CD4-positive, alpha-beta T cell treated with Interleukin-17A for 4 hours (primary cell): ENCODE measurements at places on chromosomes 7 and 10.

GRCh38 chr7:137304624-137305235 is 38.8 kb downstream of the PTN start:
- no peak for DNase-seq

DNA sequence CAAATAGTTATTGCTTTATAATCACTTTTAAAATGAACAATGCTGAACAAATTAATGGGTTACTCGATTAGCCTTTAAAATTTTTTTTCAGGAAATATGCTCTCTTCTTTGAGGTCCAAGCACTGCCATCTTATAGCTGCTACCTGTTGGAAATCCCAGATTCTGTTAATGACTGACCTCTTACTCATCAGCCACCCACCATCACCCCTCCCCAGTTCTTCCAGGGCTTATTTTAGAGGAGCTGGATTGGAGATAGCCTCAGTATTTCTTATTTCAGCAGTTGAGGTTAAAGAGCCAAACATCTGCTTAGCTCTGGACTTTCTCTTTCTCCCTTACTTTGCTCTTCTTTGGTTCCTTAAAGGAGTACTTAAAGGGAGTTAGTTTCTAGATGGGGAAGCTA is 420.0 kb downstream of the EXOC4 start:
- DNase-seq: no peak

DNA sequence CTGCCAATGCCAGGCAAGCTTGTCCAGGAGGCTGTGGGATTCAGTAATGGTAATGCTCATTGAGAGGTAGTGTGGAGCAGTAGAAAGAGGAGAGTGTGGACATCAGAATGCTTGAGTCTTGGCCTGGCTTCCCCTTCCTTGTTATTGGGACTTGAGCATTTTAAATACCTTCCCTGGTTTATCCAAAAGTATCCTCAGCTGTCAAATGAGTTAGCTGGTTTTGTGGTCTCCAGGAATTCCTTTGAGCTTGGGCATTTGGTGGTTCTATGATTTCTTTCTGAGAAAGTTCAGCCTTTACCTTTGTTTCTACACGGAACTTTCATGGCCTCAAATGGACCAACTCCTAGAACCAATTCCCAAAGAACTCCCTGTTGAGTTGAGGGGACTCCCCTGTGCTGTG is 264.3 kb downstream of the PTEN start:
- DNase-seq: no peak

- no peak for DNase-seq
Observed at GRCh38 chr7:157848508-157849340, 511.9 kb downstream of the DNAJB6 start.

DNA sequence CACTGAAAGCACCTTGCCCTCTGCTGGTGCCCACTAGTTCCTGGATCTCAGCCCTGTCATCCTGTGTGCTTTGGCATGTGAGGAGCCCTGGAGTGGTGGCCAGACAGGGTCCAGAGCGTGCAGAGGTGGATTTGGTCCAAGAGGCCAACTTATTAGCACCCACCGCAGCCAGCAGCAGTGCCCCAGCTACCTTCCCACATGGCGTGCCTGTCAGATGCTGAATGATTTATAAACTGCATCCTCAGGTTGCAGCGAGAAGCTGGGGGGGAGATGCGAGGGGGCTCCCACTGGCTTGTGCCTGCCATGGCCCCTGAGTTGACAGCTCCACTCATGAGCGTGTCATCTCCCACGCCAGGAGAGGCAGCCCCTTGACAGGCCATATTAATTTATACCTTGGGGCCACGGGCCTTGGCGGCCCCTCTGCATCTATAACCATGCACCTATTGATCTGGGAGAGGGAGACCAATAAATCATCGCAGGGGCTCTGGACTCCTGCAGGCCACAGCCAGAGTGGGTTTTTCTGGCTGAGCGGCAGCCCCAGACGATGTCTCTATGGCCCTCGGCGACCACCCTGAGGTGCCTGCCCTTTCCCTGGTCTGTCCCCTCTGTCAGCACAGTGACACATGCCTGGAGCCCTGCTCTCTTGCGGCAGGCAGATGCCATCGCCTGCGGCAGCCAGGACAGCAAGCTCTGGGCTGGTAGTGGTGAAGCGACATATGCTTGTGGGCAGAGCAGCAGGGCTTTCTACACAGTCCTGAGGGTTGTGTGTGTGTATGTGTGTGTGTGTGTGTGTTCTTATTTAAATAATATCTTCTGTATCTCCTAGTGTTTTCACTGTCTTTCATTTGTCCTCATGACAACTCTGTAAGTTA is 120.8 kb downstream of the CDH23 start:
- DNase-seq: no peak

GRCh38 chr7:154517768-154518167 is 465.6 kb downstream of the DPP6 start:
- no peak for DNase-seq

DNA sequence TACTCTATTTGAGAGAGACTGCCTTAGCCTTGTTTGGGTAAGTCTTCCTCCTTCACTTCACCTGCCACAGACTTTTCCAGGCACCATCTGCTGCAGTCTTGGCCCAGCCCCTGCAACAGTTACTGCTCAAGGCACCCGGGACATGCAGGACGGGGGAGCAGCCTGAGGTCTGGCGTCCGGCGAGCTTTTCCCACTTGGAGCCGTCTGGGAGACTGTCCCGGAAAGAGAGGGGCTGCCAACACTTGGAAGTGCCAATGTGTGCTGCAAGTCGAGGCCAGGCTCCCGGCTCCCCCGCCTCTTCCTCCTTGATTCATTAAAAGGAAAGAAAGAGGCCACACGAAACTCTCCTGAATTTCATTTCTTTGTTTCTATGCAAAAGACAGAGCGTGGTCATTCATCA is 13.7 kb downstream of the HTRA1 start:
- no peak for DNase-seq

DNA sequence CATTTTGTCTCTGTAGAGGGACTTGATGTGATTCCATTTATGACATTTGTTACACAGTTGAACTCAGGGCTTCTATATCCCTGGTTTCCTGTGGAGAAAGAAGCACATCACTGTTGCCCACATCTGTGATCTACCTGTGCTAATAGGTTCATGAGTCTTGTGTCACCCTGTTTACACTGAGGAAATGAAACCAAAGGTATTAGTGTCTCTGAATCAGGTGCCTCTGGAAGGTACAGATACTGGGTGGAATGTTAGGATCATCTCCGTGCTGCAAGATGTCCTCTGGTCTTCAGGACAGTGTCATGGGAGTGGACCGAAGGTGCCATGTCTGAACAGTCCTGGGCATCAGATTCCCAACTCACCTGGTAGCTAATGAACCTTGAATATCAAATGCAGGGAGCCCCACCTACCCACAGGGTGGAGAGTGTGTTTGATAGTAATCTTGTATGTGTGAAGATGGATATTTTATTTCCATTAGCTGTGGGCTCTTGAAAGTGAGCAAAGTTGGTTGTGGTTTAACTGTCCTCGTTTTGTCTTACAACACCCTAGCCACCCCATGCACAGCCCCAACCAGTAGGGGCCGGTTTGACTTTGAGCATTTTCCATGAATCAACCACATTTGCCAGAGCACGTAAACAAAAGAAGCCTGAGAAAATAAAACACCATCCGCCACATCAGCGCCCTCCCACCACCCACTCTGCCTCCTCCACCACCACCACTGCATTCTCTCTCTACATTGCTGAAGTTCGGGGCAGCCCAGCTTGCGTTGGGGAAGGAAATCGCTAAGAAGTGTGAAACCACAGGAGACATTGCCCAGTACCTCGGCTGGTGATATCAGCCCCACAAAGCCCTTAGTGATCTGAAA is 40.7 kb downstream of the TARP start:
- peak; percentile 62 for DNase-seq

DNA sequence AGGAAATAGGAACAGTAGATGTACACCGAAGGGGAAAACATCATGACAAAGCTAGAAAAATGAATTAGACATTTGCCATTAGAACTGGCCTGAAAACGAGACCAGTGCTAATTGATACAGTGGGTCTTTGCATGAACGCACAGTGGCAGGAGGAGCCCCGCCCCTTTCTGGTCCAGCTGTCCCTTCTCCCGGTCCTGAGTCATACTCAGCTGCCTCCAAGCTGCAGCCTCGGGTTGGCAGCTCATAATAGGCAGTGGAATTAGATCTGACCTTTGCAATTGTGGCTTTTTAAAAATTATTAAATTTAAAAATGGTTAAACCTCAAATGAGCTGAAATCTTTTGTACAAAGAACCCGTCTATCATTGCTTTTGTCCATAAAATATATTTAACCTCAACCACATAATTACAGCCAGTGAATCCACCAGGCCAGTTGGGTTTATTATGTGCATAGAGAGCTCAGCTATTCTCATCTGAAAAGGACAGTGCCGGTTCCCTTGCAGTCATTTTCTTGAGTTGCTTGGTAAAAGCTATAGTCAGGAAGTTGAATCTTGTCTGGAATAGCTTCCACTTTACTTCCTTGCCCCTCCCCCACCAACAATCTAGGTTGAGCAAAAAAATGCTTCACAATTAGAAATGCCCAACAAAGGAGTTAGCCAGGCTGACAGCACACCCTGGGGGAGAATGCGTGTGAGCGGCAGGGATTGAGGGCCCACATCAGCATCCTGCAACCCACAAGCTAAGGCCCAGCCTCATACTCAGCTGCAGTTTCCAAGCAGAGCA is 147.1 kb downstream of the BUB3 start:
- no peak for DNase-seq

DNA sequence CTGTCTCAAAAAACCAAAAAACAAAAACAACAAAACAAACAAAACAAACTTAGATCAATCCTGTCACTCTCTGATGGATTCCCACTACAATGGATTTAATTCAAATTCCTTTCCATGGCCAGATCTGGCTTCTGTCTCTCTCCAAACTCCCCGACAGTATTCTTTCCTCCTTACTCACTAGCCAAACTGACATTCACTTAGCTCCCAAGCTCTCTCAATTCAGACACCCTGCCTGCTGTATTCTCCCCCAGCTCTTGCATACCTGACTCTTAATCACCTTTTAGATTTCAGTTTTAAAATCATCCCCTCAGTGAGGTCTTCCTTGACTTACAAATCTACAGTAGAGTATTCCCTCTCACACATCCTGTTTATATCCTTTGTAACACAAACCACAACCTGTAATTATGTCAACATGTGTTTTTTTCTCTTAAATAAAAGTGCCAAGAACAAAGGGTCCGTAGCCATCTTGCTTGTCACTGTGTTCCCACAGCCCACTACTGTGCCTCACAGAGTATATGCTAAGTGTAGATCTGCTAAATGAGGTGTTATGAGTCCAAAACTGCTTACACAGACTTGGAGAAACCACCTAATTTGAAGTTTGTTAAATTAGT is 14.4 kb downstream of the HERPUD2 start:
- no peak for DNase-seq

- peak; percentile 64 for DNase-seq
Observed at GRCh38 chr7:143407287-143408251, 1.1 kb downstream of the EPHA1 start.

DNA sequence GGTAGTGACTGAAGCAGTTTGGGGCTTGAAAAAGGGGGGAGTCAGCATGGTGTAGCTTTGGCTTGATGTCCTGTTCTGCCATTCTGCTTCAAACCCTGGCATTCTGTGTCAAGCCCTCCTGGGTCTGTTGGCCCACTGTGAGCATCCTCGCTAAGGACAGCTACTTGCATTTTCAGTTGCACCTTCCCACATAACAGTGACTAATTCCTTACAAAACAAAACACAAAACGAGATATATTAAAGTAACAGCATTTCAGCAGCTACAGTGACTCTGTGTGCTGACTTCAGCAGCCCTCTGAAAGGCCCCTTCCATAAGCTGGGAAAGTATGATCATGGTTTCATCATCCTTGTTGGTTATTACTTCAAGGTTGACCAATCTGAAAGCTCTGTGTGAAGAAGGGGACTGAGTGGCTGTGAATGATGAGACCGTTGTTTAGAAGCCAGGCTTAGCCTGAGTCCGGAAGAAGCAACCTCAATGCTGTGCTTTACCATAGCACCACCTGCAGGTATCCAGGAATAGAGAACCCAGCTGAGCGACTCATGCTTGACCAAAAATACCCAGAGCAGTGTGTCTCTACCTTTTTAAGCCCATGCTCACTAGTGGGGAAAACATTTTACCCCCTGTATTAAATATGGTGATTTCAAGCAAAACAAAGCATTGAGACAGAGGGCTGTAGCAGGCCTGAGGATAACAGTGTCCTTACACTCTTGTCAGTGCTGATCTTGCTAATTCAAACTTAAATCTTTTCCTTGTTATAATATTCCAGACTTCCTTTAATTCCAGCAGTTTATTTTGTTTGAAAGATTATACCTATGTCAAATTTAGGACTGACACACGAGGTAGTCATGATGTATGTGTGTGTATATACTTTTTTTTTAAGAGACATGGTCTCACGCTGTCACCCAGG is 42.6 kb upstream of the CC2D2B start:
- peak; percentile 51 for DNase-seq

GRCh38 chr10:36676321-36676720 is 449.1 kb upstream of the ANKRD30A start:
- DNase-seq: no peak

GRCh38 chr10:127243490-127244272 is 47.3 kb upstream of the INSYN2A start:
- peak; percentile 45 for DNase-seq

DNA sequence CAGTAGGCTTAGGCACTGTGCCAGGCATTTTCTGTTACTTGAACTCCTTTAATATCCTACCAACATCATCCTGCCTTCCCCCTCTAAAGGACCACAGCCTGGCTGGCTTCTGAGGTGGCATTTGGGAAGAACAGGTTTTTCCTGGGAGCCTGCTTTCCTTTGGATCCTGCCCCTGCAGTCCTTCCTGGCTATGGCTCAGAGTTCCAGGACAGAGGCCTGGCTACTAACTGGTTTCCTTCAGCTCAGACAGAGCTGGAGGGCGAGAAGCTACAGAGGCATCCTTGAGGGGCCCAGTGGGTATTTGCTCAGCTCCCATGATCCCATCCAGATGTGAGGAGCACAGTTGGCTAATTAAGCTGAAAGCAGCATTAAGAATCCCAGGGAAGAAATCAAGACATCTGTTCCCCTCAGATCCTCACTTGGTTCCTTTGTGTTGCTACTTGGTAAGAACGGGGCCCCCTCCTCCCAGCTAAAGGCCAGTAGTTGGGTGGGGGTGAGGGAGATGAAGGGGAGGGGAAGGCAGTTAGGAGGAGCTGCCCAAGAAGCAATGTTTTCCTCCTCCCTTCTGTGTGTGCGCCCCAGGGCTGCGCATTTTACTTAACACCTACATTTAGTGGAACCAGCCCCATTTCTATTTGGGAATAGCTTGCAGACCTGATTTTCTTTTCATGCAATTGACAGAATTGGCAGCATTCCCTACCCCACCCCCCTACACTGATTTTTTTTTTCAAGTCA is 142.6 kb upstream of the SORCS3 start:
- DNase-seq: no peak

GRCh38 chr7:142554560-142555532 is 194.4 kb upstream of the PRSS1 start:
- no peak for DNase-seq
